SK-N-DZ (cell line): ENCODE measurements at places on chromosomes 11 and 22.

DNA sequence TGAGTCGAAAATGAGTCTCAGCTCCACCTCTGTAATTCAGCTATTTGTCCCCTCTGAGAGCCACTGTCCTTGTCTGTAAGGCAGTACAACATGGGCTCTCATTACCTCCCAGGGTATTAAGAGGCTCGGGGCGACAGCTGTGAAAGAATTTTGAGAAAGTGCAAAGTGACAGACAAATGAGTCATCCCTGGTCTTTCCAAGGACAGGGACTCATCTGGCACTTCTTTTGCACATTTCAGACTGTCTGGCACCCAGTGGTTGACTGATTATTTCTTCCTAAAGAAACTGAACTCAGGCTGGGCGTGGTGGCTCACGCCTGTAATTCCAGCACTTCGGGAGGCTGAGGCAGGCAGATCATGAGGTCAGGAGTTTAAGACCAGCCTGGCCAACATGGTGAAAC lies 62.1 kb upstream of the ARFGAP3 start:
- no peak for DNase-seq

- no peak for DNase-seq
Measured at GRCh38 chr11:72072348-72072747, 8.0 kb downstream of the NUMA1 start.

GRCh38 chr22:17930455-17931313 lies 93.7 kb downstream of the MICAL3 start:
- DNase-seq, result no peak

GRCh38 chr11:84581083-84581482 lies 1046.1 kb downstream of the DLG2 start:
- no peak for DNase-seq

GRCh38 chr11:68142028-68142412 lies 20.8 kb upstream of the CHKA start:
- DNase-seq, result no peak

DNA sequence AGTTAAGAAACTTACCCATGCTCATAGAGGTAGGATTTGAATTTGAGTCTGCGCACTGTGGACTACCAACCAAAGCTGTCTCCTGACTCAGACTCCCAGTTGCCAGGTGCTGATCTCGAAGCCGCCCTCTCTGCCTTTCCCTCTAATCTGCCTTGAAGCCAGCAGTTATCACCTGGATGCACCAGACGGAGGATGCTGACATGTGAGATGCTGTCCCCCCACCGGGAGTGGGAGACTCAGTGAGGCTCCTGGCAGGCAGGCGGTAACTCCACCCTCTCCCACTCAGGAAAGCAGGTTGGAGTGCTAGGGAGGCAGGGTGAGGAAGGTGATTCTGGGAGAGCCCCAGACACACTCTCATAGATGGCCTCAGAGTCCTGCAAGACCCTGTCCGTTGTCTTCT lies 40.4 kb downstream of the KIAA1671 start:
- no peak for DNase-seq

GRCh38 chr11:24762076-24762475 lies 265.2 kb downstream of the LUZP2 start:
- DNase-seq, result no peak

DNA sequence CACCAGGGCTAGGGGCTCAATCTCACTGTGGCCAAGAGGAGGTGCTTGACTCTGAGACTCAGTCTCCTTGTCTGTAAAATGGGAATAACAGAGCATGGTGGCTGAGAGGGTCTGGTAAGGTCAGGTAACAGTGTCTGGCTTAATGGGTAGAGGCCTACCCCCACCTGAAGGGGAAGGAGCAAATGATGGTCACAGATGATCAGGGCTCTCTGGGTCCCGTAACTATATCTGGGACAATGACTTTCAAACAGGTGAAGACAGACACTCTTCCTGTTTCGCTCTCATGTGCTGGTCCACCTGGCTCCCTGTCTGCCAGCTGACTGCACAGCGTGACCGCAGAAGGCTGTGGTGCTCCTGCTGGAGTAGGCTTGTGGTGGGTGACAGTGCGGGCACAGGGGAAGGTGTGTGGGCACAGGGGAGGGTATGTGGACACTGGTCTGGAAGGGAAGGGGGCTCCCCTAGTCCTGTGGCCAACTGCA lies 4.0 kb downstream of the A4GALT start:
- DNase-seq, result no peak

DNA sequence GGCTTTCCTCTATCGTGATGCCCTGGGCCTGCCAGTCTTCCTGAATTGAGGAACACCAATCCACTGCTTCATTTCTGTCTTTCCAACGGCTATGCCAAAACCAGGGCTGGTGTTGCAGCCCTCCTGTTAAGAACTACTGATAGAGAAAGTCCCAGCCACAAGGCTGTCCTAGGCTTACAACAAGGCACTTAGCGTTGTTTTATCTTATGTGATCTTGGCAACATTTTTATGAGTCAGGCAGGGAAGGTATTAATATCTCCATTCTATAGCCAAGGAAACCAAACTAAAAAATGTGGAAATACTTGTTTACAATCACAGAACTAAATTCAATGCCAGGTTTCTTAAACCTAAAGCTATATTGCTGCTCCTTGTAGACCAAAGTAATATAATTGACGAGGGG lies 89.9 kb upstream of the AMOTL1 start:
- no peak for DNase-seq

DNA sequence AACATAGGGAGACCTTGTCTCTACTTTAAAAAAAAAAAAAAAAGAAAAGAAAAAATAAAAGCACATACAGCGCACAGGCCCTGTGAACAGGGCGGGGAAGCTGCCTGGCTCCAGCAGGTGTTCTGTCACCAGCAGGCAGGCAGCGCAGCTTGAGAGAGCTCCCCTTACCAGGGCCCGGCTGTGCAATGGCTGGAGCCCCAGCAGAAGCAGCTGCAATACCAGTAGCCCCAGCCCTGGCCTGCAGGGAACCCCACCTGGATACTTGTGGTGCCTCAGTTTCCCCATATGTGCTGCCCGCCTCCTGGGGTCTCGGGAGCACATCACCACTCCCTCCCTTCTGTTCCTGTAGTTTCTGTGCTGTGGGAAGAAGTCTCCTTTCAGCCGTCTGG lies 12.3 kb downstream of the TSPAN32 start:
- no peak for DNase-seq

DNA sequence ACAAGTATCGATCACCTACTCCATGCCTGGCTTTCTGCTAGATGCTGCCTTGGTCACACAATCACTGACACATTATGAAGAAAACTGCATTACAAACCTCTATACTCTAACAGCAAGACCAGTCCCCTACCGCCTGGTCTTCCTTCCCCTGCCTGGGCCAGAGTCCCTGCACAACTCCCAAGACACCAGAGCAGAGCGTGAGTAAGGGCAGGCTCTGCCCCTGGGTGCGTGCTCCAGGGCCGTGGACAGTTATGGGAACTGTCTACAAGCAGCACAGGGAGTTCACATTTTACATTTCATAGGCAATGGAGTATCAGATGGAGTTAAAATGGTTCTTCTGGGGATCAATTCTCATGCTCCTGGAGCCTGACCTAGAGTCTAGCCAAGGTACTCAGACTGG lies 6.5 kb downstream of the FZD4 start:
- no peak for DNase-seq

GRCh38 chr11:81459766-81460306 lies 1273.8 kb downstream of the FAM181B start:
- no peak for DNase-seq

GRCh38 chr11:5547982-5548381 lies 358 bp downstream of the OR52H1 start:
- no peak for DNase-seq

GRCh38 chr11:119107538-119108145 lies 498 bp downstream of the C2CD2L start:
- no peak for DNase-seq

- DNase-seq, result no peak
Measured at GRCh38 chr11:74347381-74347780, 35.9 kb upstream of the P4HA3 start.

DNA sequence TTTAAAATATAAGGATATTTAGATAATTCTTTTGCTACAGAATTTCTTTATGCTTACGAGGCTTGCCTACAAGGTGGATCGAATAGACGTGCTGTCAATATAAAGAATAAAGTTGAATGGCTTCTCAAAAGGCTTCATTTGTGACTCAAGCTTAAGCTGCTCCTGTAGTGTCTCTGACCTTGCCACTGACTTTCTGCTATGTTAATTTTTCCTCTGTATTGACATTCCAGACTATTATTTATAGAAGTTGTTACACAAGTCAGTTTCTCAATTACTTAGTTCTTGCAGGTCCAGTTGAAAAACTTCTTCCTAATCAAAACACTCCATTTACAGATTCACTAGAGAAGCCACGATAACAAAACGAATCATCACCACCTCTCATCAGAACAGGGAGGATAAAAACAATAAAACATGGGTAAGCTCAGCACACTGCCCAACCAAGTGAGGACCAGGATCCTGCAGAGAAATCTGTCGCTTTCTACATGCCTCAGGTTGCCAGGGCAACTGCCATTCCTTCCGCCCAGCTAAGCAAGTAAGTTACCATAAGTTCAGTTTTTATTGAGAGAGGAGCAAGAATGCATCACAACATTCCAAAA lies 39.0 kb upstream of the CHKA start:
- DNase-seq, result no peak

GRCh38 chr11:2550606-2550970 lies 105.8 kb downstream of the KCNQ1 start:
- DNase-seq, result no peak

- no peak for DNase-seq
Measured at GRCh38 chr11:122804161-122804560, 34.1 kb upstream of the CRTAM start.

DNA sequence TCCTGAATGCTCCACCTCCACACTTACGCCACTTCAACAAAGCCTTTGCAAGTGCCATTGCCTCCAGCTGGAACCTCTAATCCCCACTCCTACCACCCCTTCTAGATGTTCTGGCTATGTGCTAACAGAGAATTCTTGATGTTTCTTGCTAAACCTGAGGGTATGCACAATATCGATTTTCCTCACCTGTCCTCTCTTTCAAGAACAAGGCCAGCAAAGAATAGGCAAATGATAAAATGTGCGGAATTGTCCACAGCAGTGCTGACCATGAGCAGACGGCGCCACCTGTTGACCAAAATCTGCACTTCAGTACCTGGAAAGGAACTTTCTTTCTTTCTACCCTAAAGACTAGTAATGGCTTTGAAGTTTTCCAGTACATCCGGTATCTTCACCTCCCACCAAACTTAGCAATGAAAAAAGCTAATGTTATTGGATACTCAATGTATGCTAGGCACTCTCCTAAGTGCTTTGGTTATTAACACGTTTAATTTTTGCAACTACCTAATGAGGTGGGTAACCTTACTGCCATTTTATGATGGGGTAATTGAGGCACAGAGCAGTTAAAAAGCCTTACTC lies 3.4 kb downstream of the TIMM10 start:
- DNase-seq, result peak; percentile 60

DNA sequence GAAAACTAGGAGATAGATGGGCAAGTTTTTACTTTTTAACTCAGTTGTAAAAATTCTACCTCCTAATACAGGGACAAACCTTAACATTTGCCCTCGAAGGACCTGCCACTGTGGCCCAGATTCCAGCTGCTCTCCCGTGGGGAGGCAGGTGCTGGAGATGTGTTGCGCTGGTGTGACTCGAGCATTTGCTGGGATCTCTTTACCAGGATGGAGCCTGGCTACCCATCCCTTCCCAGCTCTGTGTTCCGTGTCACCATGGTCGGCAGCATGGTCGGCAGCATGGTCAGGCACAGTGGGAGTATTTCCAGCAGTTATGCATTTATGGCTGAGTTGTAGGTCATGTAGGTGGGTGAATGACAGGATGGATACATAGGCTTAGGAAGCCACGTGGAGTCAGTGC lies 41.1 kb downstream of the OTOG start:
- DNase-seq, result no peak

DNA sequence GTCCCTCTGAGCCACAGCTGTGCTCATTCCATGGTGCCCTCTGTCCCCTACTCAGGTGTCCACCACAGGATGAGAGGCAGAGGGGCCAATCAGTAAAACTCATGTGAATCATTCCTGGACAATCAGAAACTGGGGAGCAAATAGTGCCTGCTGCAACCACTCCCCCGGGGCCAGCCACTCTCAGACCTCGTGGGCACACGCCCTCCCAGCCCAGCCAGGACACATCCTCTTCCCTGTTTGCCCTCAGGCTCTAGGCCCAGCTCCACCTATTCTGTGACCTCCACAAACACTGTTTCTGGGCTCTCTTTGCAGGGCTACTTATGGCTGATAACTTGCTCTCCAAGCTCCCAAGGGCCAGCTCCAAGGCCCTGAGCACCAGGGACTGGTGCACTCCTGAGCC lies 14.0 kb upstream of the KCTD14 start:
- DNase-seq, result no peak

DNA sequence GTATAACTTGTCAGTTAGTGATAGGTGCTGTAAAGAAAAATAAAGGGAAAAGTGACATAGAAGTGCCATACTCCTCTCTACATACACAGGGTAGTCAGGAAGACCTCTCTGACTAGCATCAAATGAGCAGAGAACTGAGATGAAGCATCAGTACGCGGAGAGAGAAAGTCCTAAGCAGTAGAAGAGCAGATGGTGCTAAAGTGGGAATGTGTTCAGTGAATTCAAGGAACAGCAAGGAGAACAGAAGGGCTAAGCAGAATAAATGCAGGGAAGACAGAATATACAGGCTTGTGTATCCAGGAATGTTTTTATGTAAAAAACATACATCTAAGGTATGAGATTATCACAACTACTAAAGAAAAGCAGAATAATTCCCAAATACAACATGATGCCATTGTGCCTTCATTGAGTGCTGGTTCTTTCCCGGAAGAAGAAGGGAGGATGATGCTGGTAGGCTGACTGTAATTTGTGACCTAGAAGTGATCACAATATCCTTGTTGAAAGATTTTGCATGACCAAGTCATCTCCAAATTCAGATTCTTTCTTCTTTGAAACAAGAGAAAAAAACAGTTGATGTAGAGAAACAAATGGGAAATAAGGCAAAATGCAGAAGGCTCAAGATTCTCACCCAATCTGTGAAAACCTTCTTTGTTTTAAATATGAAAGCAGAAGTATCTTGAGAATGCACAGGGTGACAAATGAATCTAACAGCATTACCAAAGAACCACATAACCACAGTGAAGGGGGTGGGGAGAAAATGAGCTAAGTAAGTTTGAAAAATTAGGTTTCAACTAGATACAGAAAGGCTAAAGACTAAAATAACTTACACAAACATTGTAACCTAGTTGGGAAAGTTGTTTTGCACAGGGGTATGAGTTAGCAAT lies 20.5 kb downstream of the MRE11 start:
- no peak for DNase-seq

DNA sequence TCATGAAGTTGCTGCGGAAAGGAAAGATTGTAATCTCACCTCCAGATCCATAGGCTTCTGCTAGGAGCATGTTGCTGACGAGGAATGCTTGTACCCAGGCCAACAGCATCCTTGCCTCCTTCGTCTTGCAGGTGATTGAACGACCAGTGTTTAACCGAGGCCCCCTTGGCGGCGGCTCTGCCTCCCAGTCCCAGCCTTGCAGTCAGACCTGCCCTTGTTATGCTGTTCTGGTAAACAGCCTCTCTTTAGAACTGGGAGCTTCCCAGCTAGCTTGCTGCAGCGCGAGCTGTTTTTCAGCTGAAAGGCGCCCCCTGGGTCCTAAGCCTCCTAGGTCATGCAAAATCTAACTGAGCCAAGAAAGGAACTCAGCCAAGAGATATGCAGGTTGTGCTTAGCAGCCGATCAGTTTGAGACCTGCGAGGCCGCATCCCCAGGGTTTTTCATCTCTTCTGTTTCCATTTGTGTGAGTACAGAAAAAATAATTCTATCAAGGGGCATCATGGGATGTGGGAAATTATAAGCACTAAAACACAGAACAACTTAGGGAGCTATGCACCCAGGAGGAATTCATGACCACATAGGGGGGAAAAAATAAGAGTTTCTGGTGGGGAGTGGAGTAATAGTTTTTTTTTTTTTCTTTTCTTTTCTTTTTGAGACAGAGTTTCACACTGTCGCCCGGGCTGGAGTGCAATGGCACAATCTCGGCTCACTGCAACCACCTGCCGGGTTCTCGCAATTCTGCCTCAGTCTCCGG lies at the start of gene PIK3IP1:
PIK3IP1 (minus strand) TSS at position 253 of the 754 bp plus-strand sequence; CDS start at position 109, 144 bp downstream.
- DNase-seq, result peak; percentile 88
